Stimulated activated CD8-positive, alpha-beta memory T cell treated with anti-CD3 and anti-CD28 coated beads, Interleukin-4, amount 100 ng/mL, for 4 hours (primary cell): ENCODE measurements at places on chromosomes 2 and 18.

DNA sequence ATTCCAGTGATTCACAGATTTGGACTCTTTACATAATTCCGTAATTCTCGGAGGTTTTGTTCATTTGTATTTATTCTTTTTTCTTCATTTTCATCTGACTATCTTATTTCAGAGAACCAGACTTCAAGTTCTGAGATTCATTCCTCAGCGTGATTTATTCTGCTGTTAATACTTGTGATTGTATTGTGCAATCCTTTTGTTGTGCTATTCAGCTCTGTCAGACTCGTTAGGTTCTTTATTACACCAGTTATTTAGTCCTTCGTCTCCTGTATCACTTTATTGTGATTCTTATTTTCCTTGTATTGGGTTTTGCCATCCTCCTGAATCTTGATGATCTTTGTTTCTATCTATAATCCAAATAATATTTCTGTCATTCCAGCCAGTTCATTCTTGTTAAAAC, 529.3 kb upstream of the LRRTM4 start:
- DNase-seq, result no peak

- DNase-seq, result no peak
Measured at GRCh38 chr2:237996021-237996593, 29.3 kb downstream of the UBE2F start.

DNA sequence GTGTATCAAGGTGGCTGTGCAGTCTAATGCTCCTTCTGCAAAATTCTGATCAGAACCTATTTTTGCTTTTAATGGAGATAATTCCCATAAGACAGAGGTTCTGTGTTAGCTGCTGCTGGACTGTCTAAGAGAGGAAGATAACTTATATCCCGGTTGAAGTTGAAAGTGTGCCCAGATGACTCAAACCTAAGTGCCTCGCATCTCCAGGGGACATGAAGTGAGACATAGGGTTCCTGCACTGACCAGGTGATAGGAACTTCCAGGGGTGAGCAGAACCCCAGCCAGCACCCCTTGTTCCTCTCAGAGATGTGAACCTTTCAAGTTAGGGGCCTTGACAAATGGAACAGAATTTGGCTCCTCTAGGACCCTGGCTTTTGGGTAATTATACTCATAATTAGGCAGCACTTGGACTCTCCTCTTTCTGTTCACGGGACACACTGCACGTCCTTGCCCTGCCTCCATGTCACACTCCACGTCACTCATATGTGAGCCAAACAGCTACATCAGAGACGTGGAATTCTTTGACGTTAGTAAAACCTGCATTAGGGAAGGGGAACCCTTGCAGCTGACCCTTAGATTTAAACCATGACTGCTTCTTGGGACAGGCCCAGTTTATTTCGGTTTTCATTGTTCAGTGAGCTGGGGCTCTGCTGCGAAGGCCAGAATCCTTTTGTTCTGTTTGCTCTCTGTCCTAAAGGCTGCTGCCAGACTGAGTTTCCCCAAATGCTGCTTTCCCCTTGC, 104.5 kb upstream of the ALPP start:
- no peak for DNase-seq

GRCh38 chr18:50783553-50783952, 36.3 kb downstream of the MRO start:
- no peak for DNase-seq

GRCh38 chr2:59080451-59081181, 839.5 kb upstream of the FANCL start:
- no peak for DNase-seq

DNA sequence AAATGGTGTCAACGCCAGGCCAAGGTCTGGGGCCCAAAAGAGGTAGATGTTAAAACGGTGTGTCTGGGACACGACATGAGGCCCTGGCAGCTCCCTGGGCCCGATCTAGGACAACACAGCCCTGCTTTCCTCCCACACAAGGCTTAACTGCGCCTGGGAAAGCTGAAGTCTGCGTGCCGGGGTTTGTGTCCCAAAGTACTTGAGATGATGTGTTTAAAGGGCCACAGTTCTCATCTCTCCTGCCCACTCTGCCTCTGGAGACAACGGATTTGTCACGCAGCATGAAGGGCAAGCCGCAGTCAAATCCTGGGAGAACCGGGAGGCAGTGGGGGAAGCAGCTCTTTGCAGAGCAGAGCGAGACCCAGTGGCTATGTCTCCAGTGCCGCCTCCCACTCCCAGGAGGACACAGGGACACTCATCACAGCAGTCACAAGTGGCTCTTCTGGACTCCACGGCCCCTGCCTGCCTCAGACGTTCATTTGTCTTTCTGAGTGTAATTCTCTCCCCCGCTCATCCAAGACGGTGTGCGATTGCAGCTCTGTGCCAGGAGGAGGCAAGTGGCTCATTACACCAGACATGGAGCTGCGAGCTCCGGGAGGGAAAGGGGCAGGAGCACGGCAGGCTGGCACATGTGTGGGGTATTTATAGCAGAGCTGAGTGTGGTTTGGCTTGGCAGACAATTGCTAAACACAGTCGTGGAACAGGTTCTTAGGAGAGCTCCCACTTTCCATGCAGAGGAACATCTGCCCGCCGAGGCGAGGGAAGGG, 57.7 kb upstream of the SEMA4C start:
- DNase-seq, result no peak

GRCh38 chr2:235779444-235779896, 285.6 kb downstream of the AGAP1 start:
- no peak for DNase-seq

- DNase-seq, result no peak
Measured at GRCh38 chr18:48459465-48459864, 50.3 kb upstream of the ZBTB7C start.

- no peak for DNase-seq
Measured at GRCh38 chr2:134314681-134315368, 61.0 kb downstream of the MGAT5 start.

DNA sequence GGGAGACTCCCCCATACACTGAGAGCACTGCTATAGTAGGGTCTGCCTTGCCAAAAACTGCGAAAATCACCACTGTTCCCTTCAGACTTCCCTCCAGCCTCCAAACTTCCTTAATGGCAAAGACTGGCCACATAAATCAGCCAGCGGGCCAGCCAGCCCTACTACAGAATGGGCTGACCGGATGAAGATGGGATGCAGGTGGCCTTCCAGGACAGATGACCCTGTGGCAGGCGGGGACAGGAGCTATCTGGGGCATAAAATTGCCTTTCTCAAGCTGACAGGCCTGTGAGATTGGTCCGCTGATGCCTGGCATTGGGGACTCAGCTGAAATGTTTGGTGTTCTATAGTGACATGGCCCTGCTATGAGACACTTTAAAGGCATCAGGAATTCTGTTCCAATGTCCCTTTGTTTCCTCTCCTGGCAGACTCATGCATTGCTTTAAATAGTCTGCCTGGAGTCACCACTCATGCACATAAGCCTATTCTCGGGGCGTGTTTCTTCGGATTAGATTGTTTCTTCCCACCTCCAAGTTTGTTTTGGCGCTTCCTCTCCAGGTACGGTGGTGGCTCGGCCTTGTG, 135.9 kb downstream of the ALPK2 start:
- DNase-seq, result no peak

- no peak for DNase-seq
Measured at GRCh38 chr18:78713069-78713468, 266.5 kb upstream of the SALL3 start.

DNA sequence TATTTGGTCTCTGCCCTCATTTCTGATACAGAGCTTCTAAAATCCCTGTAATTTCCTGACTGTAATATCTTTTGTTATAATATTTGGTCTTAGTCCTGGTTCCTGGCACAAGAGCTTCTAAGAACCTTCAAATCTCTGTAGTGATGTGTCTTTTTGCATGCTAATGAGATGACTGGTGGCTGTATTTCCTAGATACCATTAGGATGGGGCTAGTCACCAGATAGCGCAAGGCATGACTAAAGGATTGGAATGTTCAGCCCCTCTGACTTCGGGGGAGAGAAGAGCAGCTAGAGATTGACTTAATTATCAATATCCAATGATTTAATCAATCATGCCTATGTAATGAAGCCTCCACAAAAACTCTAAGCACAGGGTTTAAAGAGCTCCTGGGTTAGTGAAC, 620.8 kb upstream of the ACVR2A start:
- no peak for DNase-seq

GRCh38 chr2:121562269-121563176, 31.8 kb downstream of the RNU4ATAC start:
- no peak for DNase-seq

DNA sequence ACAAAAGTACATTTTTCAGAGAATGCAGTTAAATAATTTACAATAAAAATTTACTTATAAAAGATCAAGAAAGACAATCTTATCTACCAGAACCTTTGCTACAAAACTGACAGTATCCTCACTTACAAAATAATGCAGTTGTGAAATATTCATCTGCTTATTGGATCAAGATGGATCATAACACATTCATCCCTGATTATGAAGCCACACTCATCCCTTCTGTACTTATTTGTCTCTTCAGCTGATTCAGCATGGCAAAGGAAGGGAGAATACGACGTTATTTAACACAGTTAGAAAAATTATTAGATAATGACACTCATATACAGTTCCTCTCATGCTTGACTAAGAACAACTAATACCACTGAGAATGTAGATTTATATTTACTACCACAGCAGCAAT, 46.4 kb downstream of the TCF4 start:
- DNase-seq, result no peak

GRCh38 chr18:159037-159652, 788 bp downstream of the USP14 start:
- DNase-seq, result no peak

DNA sequence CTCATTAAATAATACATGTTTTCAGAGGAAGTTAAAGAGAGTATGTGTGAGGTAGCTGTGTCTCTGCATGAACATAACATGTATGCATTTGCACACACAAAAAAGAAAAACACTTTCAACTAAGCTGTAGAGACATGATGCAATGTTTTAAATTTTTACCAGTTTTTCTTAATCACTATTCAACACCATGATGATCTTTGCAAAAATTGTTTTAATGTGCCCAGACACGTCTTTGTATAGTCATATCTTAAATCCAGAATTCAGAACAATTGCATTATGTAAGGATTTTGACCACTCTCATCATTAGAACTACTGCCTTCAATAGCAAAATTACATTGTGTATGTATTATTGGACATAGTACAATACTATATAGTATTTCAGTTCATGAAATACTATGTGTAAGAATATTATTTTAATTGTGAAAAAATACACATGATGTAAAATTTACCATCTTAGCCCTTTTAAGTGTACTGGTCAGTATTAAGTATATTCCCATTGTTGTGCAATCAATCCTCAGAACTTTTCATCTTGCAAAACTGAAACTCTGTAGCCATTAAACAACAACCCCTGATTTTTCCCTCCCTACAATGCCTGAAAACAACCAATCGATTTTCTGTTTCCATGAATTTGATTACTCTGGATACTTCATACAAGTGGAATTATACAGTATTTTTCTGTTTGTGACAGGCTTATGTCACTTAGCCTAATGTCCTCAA, 104.5 kb upstream of the ACVR2A start:
- DNase-seq, result no peak

GRCh38 chr18:56891116-56891515, 240.0 kb downstream of the WDR7 start:
- no peak for DNase-seq

DNA sequence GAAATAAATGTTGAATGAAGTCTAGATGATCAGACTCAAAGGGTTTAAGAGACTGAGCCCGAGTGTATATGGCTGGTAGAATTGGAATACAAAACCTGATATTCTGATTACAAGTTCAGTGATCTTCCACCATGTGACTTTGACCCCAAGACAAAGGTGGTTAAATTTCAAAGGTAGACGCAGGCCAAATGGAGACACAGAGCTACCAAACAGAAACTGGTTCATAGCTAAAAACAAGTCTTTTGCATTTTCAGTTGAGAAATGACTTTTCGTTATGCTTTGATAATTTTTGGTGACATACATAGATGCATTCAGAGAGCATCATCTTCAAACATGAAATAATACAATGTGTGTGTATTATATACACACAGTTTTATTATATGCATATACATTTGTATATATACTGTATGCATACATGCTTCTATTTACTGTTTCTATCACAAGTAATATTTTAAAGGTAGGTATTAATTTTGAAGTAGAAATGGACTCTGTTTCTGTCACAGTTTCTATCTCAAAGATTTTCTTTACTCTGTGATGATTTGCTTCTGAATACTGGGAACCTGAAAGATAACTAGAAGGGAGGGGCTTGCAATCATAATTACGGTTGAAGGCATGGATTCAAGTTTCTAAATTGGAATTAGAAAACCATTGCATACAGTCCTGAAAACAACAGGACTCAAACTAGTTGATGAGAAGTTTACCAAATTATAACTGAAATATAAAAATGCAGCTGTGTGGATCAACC, 142.3 kb downstream of the ABCA12 start:
- no peak for DNase-seq

DNA sequence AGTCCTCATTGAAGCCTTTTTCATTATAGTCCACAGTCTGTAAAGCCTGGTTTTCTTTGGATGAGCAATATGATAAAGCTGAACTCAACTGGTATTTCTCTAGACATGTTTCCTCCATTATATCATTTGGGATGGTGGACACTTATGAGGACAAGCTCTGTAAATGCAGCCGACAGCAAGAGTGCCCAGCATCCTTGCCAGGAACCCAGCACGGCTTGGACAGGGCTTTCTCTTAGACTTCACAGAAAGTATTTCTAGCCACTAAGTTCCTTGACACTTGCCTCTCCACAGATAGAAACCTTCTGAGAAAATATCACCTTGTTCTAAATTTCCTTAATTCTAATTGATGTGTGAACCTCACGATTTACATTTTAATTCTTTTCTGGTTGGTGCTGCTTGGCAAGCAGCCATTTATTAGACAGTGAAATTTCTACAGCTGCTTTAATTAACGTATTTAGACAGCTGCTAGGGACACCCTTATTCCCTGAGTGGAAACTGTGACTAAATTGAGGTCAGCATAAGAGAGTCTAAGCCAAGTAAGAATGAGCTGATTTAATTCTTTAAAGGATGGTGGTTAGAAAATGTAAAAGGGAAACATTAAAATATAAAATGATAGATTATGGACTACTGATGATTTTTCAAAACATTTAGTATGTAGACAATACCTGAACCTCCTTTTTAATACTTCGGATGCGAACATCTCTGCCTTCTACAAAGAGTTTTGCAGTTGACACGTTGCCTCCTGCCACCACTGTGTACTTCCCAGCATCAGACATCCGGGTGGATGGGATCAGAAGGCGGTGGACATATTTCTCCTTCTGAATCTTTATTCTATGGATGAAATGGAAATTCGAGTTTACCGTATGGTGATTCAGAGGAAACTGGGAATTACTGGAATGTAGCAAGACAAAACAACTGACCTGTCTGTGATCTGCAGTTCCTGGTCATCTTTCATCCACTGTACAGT, 39.8 kb downstream of the TTN start:
- no peak for DNase-seq

DNA sequence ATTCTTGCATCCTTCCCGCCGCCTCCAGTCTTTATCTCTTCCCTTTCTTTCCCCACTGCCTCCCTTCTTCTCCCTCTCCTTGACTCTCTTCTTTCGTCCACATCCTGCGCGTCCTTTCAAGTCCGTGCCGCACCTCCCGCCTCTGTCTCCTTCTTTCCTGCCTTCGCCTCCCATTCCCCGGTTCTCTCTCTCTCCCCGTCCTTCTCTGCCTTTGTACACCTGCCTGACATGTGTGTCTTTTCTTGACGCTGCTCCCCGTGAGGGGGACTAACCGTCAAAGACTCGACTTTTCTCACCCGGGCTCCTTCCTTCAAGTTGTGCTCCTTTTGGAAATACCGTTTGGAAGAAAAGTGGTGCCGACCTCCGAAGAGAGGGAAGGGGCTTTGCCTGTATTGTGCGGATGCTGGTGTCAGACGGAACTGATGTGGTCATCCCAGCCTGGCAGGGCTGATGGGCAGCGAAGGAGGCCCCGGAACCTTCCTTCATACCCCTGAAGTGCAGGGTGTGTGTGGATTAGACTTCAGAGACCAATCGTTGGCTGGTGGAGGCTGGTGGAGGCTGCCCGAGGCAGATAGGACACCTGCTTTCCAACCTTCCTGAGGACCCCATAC, 879 bp downstream of the TMEM178A start:
- no peak for DNase-seq
